ENCODE measurements at places on chromosomes 4 and X.

DNA sequence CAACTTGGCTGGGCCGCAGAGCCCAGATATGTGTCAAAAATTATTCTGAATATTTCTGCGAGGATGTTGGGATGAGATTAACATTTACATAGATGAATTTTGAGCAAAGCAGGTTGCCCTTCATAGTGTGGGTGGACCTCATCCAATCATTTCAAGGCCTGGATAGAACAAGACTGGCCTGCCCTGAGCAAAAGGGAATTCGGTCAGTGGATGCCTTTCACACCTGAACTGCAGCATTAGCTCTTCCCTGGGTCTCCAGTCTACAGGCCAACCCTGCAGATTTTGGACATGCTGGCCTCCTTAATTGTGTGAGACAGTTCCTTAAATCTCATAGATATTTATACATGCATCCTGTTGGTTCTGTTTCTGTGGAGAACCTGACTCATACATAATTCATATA, 32.4 kb upstream of the SLC10A4 start:
- DNase-seq: no peak

- DNase-seq: no peak
Measured at GRCh38 chr4:65589331-65589730, 81.0 kb downstream of the EPHA5 start.

DNA sequence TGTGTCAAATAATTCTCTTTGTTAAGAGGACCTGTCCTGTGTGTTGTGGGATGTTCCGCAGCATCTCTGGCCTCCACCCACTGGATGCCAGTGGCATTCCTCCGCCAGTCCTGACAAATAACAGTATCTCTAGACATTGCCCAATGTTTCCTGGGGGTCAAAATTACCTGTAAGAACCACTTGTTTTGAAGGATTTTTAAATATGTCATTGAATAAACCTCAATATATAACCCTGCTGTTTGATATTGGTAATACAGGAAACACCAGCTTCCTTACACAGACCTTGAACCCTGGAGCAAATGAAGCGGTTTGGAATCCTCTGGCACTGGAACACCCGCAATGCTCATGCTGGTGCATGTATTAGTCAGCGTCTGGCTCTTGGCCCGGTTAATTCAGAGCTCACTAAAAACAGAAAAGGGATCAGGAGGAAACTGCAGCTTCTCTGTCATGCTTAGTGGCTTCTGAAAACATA, 101.3 kb downstream of the TBL1X start:
- DNase-seq: peak; percentile 44

DNA sequence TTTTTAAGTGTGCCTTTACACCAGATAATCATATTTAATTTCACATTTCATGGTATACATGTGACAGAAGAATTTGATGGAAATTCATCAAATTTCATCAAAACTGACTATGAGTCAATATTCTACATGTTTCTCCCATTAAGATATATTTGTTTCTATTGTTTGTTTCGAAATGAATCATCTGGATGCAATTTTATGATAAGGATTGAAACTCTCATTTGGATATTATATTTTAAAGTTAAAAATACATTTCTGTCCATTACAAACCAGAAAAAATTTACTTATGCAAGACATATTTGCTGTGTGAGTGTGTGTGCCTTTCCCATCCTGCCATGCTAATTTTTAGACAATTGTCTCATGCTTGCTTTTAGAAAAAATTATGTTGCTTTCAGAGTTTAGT, 52.2 kb downstream of the SULT1B1 start:
- no peak for DNase-seq

DNA sequence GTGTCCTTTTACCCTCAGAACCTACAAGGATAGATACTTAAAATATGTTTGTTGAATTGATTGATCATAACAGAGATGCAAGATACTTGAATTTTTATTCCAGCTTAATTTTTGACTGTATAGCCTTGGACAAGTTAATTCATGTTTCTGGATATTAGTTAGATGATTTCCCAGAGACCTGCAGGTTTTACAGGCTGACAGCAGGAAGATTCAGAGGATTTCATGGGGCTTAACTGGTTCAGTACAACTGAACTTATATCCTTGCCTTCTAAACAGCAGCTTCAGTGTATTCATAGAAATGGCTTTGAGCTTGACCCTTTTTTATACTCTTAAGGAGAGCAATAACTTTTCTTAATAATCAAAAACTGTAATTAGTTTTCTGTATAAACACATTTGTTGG, 62.2 kb upstream of the IL13RA1 start:
- no peak for DNase-seq

GRCh38 chr4:121344098-121344497, 36.7 kb downstream of the QRFPR start:
- no peak for DNase-seq

DNA sequence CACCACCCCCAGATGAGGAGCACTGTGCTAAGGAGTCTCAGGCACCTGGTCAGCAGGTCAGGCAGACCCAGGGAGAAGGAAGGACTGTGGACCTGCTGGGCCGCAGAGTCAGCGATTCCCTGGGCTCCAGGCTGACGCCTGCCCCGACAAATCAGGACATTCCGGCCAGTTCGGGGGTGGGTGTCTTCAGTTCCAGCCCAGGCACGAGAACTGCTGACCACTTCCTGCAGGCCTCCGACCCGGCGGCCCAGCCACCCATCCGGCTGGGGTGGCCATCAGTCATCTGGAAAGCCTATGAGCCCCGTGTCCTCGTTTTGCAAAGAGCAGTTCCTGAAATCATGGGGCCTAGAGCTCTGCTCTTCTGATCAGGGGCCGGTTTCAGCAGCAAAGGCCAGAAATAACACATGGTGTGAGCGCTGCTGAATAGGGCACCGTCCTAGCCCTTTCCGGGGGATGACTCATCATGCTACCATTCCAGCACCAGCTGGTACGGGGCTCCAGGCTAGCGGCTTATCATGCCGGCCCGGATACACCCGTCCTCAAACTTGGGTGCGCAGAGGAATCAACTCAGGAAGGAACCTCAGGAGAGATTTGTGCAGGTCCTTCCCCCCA, 7.8 kb upstream of the SH3TC1 start:
- peak; percentile 96 for DNase-seq

GRCh38 chr4:121741751-121742150, 23.2 kb downstream of the SMIM43 start:
- DNase-seq: no peak

GRCh38 chr4:87092389-87093141, 127.9 kb downstream of the KLHL8 start:
- peak; percentile 88 for DNase-seq

DNA sequence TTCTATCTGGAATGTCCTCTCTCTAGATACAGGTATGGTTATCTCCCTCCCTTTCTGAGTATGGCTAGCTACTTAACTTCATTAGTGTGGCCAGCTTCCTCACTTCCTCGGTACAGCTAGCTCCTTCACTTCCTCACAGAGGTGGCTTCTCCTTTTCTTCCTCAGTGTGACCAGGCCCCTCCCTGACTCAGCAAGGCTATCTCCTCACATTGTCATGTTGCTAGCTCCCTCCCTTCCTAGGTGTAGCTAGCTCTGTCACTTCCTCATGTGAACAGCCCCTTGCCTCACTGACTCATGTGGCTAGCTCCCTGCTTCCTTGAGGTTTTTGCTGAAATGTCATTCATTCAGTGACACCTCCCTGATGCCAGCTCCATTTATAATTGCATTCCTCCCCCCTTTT, 67.3 kb upstream of the DDIT4L start:
- peak; percentile 40 for DNase-seq

GRCh38 chrX:42725196-42725595, 52.8 kb downstream of the PPP1R2C start:
- no peak for DNase-seq

DNA sequence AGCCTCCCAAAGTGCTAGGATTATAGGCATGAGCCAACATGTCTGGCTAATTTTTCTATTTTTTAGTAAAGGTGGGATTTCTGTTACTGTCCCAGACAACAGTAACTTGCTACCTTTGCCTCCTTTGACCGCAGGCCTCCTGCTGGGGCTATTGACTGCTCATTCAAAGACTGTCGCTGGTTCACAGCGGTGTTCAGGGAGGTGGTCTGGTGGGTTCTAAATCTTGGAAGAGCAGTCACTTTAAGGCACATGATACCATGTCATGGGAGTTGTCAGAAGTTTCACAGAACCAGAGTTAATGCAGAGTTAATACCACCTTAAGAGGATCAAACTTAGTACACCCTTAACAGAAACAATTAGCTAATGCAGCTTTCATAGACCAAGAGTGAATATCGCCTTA, 3.8 kb downstream of the ASMT start:
- peak; percentile 21 for DNase-seq
